ENCODE measurements at places on chromosomes 2 and 18. TPM values are rescaled to one million over a fixed set of nuclear protein-coding genes. Genes with fewer than 3 reads are reported as not detected.

Gene TMEM247
- polyA plus RNA-seq: not detected

Gene LYPD6B
- 7.8 TPM for polyA plus RNA-seq

Gene CYBRD1
- polyA plus RNA-seq: 0.18 TPM

Gene TTC27
- polyA plus RNA-seq: 16.0 TPM

Gene SPAST
- polyA plus RNA-seq: 14.3 TPM

Gene IRS1
- 0.21 TPM for polyA plus RNA-seq

Gene OLA1
- 59.7 TPM for polyA plus RNA-seq

Gene SATB2
- polyA plus RNA-seq: not detected

Gene SGPP2
- 3.1 TPM for polyA plus RNA-seq

Gene EHBP1
- polyA plus RNA-seq: 10.2 TPM

Gene DUSP28
- 23.4 TPM for polyA plus RNA-seq

Gene RUFY4
- 0.25 TPM for polyA plus RNA-seq
